Daoy (cell line): ENCODE measurements at places on chromosomes 1 and 21. TPM values are rescaled to one million over a fixed set of nuclear protein-coding genes. Genes with fewer than 3 reads are reported as not detected.
A peak's percentile ranks its signal among the peaks of the same experiment; 100 is the strongest.

- DNase-seq: no peak
Observed at GRCh38 chr1:182685215-182685614, 828 bp upstream of the RGS8 start.

DNA sequence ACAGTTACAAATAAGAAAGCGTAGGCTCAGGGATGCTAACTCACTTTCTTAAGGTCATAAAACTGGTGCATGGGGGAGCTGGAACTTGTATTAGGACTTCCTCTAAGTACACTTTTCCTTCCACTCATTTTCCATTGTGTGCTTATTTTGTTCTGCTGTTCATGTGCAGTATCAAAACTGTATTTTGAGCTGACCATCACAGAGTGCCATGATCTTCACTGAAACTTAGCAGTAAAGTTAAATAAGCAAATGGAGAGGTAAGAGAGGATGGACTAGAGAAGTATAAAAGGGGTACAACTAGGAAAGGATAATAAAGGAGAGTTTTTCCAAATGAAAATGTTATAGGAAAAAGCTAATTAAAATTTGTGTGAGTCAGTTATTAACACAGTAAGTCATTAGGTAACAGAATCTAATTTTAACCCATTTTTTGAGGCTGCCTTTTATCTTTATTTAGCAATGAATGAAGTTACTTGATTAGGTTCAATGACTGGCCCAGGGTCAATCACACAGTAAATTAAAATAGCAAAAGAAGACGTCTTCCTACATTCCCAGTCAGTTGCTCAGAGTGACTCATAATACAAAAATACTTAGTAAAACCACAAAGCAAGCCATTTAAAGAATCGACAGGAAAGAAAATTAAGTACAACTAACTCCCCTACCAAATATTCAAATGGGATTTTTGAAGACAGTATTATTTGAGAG, 165.8 kb upstream of the C1orf105 start:
- peak; percentile 82 for DNase-seq

DNA sequence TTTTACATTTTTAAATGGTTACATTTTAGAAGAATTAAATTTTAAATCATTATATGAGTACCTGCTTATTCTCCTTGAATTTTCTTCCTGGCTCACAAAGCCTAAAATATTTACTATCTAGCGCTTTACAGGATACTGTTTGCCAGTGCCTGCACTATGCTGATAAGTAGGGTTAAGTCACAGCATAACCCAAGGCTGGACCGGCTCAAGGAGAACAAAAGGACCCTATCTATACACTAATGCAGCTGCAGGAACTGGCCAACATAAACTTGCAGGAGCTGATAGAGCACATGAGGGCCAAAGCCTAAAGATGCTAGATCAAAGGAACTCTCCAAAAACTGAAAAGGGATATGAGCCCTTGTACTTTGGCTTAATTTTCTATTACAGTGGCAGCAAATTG, 1086.9 kb upstream of the TMPRSS15 start:
- DNase-seq: no peak

DNA sequence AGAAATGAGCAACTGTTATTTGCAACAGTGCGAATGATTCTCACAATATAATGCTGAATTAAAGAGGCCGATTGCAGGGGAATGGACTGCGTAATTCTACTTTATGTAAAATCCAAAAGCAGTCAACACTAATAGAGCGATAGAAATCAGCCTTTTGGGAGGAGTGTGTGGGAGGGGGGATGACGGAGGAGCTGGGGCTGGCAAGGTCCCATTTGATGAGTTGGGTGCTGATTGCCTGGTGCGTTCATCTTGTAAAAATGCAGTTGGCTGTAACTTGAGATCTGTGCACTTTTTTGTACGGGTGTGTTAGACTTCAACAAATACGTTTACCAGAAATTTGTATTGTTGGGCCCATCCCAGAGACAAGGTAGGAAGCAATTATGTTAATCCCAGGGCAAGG, 20.7 kb downstream of the TNFRSF8 start:
- DNase-seq: peak; percentile 50

- DNase-seq: no peak
Observed at GRCh38 chr1:33902486-33903209, 38.8 kb downstream of the HMGB4 start.

DNA sequence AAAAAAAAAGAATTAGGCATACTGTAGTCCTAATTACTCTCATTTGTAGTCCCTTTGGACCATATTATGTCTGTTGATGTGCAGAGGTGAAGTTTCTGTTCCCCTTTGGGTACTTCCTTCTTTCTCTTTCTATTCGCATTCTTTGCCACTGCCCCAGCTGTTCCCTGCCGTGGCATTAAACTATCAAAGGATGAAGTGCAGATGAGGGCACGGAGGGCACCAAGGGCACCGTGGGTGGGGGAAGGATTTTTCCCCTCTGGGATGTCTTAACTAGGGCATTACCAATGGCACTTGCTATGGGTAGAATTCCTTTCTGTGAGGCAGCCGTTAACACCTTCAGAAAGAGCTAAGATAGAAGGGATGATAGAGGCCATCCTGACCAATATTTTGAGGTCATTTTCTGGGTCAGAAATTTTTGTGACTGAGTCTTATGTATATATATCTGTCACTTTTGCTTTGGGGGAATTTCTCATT, 4.9 kb upstream of the MAPKAPK2 start:
- DNase-seq: no peak

- no peak for DNase-seq
Observed at GRCh38 chr1:226761322-226761721, 22.2 kb upstream of the ITPKB start.

GRCh38 chr1:85374160-85374559, 90.8 kb downstream of the DDAH1 start:
- peak; percentile 85 for DNase-seq

DNA sequence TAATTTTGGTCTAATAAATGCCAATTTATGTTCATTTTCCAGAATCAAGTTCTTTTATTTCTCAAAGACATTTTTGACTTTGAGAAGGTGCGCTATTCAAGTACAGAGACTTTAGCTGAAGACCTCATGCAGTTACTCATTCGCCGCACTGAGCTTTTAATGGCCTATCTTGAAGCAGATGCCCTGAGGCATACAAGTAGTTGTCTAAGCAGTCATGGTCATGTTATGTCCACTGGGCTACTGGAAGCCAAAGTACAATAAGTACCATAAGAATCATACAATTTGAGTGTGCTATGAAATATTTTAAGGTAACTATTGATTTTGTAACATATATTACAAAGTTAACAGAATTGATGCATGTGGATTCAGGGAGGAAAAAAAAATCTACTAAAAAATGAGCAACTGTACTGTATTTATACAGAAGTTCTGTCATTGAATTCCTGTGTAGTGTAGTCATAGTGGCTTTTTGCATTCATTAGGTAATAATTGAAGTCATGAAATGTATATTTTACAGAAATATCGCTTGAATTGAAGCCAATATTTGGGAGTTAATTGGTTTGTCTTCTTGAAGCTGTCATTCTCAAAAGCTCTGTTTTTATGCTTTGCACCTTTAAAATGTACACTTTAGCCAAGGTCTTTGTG, 13.5 kb upstream of the NEXN start:
- DNase-seq: peak; percentile 57

DNA sequence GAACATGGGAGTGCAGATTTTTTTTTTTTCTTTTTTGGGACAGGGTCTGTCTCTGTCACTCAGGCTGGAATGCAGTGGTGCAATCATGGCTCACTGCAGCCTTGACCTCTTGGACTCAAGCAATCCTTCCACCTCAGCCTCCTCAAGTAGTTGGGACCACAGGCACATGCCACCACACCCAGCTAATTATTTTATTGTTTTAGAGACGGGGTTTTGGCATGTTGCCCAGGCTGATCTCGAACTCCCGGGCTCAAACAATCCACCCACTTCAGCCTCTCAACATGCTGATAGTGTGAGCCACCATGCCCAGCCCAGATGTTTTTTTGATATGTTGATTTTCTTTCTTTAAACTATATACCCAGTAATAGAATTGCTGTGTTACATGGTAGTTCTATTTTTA, 57.7 kb downstream of the RGSL1 start:
- peak; percentile 29 for DNase-seq

GRCh38 chr21:33290441-33290840, 24.3 kb downstream of the IL10RB start:
- DNase-seq: no peak

GRCh38 chr1:201370500-201370899, 7.0 kb downstream of the TNNT2 start:
- DNase-seq: no peak

- peak; percentile 2 for DNase-seq
Observed at GRCh38 chr21:28781602-28782276, 210.9 kb downstream of the LTN1 start.

DNA sequence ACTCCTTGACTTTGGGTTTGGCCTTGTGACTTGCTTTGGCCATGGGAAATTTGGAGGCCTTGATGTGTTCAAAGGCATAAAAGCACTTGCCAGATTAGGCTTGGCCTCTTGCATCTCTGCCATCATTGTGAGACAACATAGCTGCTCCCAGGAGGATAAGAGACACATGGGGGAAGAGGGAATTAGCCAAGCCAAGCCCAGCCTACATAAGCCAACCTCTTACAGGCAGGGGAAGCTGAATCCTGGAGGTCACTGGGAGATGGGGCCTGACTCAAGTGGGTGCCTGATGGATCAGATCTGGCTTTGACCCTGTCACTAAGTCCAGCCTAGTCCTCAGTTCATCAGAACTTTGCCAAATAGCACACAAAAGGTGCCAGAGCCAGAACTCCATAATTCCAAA, 37.6 kb upstream of the HMGB4 start:
- no peak for DNase-seq

GRCh38 chr1:54287801-54288211, 87.8 kb downstream of the MRPL37 start:
- peak; percentile 33 for DNase-seq

GRCh38 chr1:246058466-246058865, 448.6 kb downstream of the SMYD3 start:
- no peak for DNase-seq

GRCh38 chr1:31891280-31891679, 46.9 kb downstream of the PTP4A2 start:
- no peak for DNase-seq

DNA sequence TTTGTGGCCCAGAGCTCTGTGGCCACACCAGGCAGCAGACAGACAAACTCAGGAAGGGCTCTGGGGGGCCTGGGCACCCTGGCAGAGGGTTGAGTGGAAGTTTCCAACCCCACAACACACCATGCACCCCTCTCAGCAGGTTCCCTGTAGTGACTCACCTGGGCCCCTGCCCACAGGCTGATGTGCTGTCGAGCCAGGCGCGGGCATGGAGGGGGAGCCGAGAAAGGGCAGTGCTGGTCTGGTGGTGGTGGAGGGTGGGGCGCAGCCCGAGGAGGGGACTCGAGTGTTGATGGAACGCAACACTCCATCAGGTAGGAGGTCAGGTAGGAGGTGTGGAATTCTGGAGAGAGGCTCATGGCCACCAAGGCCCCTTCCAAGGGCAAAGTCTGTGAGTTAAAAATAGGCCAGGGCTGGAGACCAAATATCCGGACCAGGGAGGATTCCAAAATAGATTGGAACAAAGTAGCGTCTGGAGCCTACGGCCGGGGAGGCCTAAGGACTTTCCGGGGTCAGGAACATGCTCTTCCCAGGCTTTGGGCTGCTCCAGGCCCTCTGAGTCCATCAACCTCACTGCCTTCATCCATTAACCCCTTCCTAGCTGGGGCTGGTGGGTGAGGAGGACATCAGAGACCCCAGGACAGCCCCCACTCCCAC, 191.5 kb upstream of the AJAP1 start:
- no peak for DNase-seq

DNA sequence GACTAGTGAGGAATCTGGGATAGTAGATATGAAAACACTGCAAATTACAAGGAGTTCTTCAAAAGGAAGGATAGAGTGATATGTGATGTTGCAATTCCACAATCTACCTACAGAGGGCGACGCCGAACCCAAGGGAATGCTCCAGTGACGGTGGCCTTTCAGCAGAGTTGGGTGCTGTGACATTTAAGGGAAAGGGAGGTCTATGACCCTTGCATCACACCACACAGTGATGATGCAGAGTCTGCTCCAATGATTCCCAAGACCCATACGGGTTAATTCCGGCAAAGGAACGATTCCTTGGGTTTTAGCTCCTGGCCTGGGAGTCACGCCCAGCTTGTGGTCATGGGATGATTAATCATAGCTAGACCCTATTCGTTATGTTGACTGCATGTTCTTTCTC, 123.0 kb upstream of the IGSF21 start:
- DNase-seq: peak; percentile 53

The SETSIP gene
- total RNA-seq: not detected in 2 replicates

The JAM2 gene
- 0.42 and 1.1 TPM in 2 replicates for total RNA-seq

The BMP8B gene
- total RNA-seq: 0.51 and 0.86 TPM in 2 replicates

The CFHR2 gene
- not detected in 2 replicates for total RNA-seq
